ENCODE measurements at places on chromosomes 3 and 15.

DNA sequence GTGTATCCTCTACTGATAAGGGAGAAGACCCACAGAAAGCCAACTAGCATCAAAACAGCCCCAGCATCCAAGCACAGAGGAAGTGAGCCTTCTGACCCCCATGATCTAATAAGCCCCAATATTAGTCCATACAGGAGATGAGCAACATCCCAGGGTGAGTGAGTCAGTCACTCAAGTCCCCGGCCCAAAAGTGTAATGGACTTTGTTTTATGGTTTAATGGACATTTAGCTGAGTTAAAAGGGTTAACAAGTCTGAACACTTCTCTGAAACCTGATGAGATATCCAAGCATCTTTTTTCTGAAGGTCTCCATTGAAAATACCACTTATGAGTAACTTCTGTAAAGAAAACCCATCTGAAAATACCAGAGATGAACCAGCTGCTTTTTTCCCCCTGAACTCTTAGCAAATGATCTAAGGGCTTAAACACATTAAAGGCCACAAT, 115.6 kb downstream of the GREM1 start:
- DNase-seq = no peak

GRCh38 chr3:114092151-114093015, 35.8 kb downstream of the QTRT2 start:
- no peak for DNase-seq

DNA sequence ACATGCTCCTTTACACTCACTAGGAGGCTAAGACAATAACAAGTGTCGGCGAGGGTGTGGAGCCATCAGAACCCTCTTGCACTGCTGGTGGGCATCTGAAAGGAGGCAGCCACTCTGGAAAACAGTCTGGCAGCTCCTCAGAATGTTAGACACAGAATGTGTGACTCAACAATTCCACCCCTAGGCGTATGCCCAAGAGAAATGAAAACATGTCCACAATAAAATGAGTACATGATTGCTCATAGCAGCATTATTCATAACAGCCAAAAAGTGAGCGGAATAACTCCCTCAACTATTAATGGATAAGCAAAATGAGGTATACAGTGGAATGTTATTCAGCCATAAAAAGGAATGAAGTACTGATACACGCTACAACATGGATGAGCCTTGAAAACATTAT, 57.8 kb downstream of the WNT7A start:
- DNase-seq = no peak

GRCh38 chr15:84727429-84727828, 11.5 kb upstream of the SEC11A start:
- no peak for DNase-seq

- DNase-seq = peak; percentile 98
Observed at GRCh38 chr3:134326760-134327593, 47.3 kb downstream of the AMOTL2 start.

DNA sequence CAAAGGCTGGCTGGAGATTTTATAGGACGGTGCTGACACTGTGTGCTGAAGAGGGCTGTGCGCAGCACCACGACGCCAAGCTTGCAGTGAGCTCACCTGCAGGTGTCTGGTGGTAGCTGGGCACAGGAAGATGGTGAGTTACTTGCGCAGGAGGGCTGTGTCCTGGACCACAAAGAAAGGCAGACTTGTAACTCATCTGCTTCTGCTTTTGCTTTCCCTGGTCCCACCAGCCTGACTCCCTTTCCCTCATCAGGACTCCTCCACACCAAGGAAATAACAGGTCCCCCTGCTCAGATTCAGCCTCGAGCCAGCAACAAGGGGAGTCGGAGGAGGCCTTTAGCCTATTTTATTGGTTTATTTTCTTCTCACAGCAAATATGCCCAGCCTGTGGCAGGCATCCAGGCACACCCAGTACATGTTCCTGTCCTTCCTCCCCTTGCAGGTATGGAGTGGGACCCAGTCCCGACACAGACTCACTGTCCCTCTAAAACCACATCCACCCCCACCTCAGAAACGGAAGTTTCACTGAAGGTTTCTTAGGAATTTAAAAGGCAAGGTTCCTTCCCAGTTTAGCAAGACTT, 35.6 kb upstream of the FLNB start:
- DNase-seq = no peak

- no peak for DNase-seq
Observed at GRCh38 chr15:67198157-67198754, 56.2 kb downstream of the AAGAB start.

All from ACHN (cell line).